NCI-H748 treated with DMSO at 0.1 percent for 48 hours (cell line): ENCODE measurements at places on chromosomes 5 and 9.

DNA sequence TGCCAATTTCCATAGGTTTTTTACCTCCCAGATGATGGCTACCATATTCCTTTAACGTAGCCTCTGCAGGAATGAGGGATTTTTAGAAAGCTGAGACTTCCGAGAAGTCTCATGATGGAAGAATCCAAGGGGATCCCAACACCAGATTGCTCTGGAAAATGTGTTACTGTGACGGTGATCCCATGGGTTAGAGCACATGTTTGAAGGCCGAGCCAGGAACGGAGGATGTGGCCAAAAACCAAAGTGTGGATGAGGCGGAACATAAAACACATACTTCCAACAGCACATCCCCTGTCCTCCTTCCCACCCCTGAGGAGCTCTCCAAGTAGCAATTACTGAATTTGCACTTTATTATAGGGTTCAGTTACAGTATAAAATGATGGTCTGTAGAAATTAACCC, 82.6 kb downstream of the GPR21 start:
- DNase-seq, result no peak

- no peak for DNase-seq
Observed at GRCh38 chr9:27059907-27060306, 49.1 kb upstream of the TEK start.

DNA sequence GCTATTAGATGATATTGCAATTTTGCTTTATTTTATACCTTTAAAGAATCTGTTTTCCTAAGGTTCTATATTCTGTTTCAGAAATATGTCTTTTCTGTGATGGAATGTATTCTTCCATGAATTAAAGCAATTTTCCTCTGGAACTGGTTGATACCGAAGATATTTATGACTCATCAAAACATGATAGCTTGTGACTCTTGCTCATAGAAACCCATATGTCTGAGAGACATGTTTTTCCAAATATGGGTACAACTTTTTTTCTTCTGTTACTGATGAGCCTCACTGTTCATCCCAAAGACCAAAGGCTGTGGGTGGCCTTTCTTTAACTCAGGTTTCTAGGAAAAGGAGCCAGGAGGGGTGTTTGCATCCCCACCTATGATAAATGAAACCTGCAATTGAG, 126.1 kb upstream of the PAPPA start:
- DNase-seq, result no peak

GRCh38 chr5:73295447-73295846, 122.5 kb downstream of the TMEM174 start:
- DNase-seq, result peak; percentile 45

DNA sequence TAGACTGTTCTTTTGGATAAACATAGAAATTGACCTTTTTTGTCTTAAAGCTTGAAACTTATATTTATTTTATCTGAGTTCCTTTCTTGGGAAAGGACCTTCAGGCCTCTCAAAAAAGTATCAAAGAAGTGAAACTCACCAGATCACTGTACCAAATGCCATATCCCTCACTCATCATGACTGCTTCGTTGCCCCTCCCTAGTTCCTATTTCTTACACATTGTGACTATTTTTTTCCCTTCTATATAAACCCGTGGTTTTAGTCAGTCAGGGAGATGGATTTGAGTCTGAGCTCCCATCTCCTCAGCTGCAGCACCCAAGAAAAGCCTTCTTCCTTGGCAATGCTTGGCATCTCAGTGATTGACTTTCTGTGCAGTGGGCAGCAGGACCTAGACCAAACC, 129.4 kb downstream of the LPAR1 start:
- DNase-seq, result no peak

GRCh38 chr5:79008362-79008761, 23.3 kb upstream of the ARSB start:
- DNase-seq, result no peak

DNA sequence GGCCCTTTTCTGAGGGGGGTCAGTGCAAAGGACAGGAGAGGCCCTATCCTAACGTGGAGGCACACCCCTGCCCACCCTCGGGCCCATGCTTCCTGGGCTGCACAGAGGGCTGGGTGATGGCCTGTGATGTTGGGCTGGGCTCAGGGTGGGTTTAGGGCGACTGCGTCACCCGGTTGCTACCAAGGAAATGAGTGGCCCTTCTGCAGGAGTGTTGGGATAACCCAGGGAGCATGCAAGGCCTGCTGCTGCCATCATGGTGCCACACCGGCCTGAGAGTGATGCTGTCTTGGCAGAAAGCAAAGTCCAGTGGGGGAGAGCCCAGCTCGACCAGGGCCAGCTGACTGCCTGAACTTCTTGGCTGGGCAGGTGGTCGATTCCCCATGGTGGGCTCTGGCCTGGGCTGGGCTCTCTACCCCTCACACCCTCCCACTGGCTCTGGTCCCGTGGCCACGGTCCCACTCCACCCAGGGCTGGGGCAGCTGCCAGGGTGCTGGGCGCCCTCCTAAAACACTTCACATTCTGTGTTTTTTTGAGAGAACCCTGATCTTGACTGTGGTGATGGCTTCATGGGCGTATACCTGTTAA, 21.5 kb upstream of the MRNIP start:
- DNase-seq, result no peak

- no peak for DNase-seq
Observed at GRCh38 chr5:33985447-33985846, 954 bp upstream of the SLC45A2 start.

DNA sequence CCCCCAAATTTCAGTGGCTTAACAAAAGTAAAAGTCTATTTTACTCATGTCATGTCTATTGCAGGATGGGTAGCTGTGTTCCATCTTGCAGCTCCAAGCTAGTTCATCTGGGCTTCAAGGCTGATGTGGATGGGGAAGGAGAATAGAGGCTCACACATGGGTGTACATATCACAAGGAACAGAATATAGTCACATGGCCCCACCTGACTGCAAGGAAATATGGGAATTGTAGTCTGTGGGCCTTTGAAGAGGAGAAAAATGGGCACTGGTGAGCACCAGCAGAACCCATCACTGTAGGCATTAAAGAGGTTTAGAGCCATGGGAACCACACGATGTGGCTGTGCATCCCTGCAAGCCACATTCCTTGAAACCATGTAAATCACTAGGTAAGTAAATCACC, 17.9 kb upstream of the TRIO start:
- no peak for DNase-seq

DNA sequence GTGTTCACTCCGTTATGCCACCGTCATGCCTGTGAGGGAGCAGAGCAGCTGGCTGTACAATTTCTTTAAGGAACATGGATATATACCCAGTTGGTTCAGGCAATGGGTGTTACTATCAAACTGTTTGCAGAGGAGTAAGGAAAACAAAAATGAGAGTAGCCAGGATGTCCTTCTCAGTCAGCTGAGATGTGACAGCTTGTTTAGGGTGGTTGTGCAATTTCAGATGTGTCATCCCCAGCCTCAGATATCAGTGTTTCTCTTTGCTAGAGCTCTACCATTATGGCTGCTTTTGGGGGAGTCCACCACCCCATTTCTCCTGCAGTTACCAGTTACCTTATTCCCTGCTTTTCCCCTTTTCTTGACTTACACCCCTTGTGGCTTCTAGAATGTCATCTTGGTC, 135.2 kb upstream of the SLC24A2 start:
- DNase-seq, result no peak
